Tongue (tissue), 3 donors: ENCODE measurements at places on chromosomes 4 and X.
A peak's percentile ranks its signal among the peaks of the same experiment; 100 is the strongest.

DNA sequence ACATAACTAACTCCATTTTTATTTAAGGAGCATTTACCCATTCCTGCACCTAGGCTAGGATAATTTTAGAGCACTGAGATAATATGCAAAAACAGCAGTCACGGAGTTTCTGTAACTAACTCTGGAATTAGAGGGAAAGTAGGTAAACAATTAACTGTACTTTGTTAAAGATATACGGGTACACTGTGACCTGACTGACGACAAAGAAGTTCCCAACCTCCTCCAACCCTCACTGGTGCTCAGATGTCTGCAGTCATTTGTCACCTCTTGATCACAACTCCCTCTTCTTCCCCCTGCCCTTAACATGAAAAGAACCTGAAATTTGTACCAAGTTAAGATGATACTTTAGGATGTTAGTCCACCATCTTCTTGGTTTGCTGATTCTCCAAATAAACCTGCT lies 42.0 kb upstream of the TAPT1 start:
- no peak for DNase-seq

- DNase-seq: no peak
These were observed 646.0 kb downstream of the RPA4 start for GRCh38 chrX:97529536-97530200.

DNA sequence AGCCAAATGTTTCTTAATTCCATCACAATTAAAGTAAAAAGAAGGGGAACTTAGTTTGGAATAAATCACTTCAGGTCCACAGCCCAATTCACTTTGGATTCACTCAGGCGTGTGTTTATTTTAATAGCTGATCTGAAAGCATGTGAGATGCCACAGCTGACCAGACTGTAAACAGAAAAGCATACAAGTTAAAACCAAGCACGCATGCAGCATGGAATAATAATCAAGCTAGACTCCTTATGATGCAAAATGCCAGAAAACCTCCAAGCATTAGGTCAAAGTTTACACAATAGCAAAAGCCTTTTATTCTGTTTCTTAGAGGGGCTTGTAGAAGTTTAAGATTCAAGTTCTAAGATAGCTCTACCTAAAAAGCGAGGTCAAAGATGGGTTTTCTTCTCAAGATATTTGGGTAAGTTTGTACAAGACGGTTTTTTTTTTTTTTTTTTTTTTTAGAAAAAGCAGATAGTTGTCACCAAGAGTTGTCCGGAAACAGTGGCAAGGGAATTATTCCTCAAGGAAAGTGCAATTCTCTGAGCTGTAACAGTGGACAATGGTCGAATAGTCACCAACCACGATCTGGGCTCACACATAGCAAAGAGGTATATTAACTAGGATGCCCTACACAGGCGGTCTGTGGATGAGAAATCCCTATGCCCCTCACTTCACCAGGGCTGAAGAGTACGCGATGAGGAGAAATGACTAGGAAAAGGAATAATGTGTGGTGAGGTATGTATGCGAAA lies 763 bp upstream of the PRRG1 start:
- DNase-seq: no peak

GRCh38 chrX:8305350-8305749 lies 134.3 kb upstream of the VCX2 start:
- peak; percentile 2 for DNase-seq

DNA sequence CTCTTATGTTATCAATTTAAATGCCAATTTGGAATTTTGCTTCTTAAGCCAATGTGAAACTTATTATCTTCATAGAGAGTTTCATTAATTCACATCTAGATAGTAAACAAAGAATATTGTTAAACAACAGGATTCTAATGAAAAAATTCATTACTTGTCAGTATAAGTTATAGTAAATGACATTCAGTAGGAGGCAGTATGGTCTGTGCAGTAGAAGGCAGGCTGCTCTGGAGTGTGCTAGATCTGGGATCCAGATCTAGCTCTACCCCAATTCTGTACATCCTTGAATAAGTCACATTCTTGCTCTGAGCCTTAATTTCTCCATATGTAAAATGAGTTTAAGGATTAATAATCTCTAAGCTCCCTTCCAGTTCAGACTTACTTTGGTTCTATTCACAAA lies 202.7 kb upstream of the POU3F4 start:
- no peak for DNase-seq

- DNase-seq: no peak
These were observed 129.5 kb downstream of the TSPAN5 start for GRCh38 chr4:98528882-98529281.

GRCh38 chrX:69374569-69374968 lies 129.6 kb upstream of the NALF2 start:
- DNase-seq: no peak

DNA sequence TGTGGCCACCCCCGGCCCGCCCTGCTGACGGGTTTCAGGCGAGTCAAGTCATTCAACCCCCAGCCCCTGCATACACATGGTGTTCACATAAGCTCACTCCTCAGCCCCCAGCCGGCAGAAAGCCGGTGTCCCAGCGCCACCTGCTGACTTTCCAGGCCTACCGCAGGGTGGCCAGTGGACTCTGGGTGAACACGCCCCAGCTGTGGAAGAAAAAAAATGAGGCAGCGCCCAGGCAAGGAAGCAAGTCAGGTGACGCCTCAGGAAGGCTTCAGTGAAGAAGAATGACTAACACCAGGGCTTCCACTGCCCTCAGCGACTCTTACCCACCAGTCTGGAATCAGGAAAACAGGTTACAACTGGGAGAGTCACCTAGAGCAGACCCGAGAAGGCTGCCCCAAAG lies 15.8 kb downstream of the BCAP31 start:
- peak; percentile 78 for DNase-seq

DNA sequence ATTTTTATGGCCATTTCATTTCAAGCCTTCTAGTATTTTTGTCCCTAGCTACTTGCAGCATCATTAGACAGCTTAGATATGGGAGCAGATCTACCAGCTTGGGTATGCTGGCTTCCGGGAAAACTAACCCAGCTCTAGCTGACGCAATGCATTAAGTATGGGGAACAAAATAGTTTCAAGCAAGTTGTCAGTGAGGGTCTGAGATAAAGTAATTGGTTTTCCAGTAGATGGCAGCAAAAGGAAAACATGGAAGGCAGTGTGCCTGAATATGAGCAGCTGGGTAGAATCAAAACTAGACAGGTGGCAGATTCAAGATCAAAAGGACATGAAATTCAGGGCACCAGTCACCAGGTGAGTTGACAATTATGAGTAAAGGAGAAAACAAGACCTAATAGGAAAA lies 340.9 kb upstream of the CTSO start:
- DNase-seq: peak; percentile 54
